ENCODE measurements at places on chromosomes 2 and 18.

DNA sequence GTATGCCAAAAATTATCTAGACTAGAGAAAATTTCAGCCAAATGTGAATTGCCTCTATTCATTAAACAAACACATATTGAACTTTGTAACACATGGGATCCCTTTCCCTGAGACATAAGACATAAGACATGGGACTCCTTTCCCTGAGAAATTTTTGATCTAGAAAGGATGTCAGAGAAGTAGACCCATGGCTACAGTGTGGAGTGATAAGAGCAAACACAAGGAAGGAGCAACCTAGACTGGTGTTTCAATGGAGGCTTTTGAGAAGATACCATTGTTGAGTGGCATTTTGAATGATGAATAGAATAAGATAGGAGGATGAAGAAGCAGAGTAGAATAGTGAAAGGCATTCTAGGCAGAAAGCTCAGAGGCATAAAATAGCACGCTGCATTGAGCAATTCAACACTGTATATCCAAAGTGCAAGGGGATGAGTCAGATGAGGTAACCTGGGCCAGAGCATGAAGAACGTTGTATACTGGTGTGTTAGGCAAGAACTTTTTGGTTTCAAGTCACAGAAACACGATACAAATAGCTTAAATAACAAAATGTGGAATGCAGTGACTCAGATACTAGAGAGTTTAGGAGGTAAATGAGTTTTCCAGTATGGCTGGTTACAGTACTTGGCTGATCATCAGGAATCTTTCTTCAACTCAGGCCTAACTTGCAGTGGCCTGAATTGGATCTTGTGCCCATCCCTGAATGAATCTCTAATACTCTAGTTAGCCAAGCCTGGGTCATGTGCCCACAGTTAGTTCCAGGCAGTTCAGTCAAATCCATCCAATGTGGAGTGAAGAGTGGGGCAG lies 129.8 kb upstream of the TANK start:
- DNase-seq: no peak

DNA sequence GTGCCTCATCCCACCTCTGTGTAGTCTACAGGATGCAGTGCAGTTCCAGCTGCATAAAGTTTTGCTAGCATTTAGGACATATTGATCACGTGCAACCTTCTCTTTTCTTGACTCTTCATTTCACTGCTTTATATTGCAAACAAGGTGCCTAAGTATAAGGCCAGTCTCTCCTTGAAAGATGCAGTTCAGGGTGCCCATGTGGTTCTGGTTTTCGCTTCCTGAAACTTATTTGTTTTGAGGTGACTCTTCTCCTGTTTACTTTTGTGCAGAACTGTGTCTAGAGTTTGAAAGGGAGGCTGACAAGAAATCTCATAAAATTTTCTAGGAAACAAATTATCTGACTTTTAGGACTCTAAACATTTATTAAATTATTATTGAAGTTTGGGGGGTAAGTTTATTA lies 189.9 kb downstream of the UBE2E3 start:
- no peak for DNase-seq

DNA sequence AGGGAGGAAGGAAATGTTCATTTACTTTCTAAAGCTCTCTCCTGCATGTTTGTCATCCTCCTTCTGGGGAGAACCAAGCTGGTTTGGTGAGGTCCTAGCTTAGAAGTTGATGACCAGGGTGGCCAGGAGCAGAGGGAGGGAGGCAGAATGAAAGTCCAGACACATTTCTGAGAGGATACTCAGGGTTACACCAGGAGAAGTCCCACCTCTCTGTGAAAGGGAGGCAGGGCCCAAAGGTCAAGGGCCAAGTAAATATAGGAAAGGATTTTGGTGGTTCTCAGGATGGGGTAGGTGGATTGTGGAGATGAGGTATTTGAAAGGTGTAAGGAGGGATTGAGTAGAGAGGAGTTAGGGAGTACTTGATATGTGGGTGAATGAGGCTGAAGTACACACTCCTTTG lies 58.0 kb upstream of the FBXO11 start:
- DNase-seq: no peak

GRCh38 chr18:34648269-34648985 lies 61.7 kb upstream of the DTNA start:
- no peak for DNase-seq

DNA sequence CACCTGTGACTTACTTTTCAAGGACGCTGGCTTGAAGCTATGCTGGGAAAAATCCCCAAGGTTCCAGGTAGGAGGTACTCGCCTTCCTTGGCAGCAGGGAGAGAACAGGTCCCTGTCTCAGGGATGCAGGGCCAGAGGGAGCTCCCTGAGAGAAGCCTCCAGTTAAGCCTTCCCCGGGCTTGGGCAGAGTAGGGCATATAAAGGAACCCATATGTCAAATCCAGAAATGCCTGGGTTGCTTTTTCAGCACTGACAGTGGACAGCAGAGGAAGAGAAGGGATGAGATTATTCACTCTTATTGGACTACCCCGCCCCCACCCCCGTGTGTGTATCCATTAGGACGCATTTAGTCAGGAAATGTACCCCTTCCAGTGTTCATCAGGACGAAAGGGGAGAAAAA lies 89.3 kb upstream of the TEX51 start:
- DNase-seq: no peak

DNA sequence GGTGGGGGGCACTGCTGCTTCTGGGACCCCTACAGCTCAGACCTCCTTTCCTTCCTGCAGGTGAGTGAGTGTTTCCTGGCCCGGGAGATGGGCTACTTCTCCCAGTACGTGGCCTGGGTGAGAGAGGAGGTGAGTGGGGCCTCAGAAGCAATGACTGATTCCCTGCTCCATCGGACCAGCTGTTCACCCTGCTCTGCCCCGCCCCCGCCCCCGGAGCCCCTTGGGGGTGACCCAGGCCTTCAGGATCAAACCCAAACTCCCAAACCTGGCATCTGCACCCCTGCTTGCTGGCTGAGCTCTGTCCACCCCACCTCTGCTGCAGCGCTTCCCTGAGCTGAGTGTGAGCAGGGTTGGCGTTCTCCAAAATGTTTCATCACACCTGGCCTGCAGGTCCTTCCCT lies 9.8 kb upstream of the KCNIP3 start:
- DNase-seq: no peak

- DNase-seq: no peak
Measured at GRCh38 chr2:144328938-144329337, 191.0 kb downstream of the ZEB2 start.

GRCh38 chr2:217027414-217027813 lies 167.6 kb upstream of the TNP1 start:
- DNase-seq: no peak

- no peak for DNase-seq
Measured at GRCh38 chr2:195694553-195694952, 37.5 kb downstream of the SLC39A10 start.

GRCh38 chr2:72111061-72111460 lies 36.6 kb downstream of the CYP26B1 start:
- DNase-seq: no peak

- DNase-seq: no peak
Measured at GRCh38 chr2:137929519-137929916, 34.8 kb upstream of the HNMT start.

DNA sequence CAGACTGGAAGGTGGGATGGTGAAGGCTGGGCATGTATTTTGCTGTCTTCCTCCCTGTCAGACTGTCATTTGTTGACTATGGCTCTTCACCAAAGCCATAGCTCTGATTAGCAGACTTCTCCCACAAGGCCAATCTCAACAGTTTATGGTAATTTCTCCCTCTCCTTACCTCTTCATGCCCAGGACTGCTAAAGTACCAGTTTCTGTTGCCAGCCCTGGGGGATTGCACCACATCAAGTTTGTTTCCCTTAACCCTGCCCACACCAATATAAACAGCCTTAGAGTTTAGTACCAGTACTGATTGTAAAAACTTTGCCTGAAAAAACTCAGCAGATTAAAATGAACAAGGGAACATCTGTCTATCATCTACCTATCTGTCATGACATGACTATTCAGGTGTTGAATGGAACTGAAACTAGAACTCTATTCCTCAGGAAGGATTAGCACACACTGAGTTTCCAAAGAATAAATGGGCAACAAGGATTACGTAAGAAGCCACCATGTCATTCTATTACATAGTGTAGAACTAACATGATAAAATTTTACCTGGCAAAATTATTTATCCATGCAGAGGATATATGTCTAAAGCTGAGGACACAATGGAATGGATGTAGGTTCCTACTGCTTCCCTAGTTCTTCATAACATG lies 13.7 kb downstream of the FEZ2 start:
- no peak for DNase-seq

DNA sequence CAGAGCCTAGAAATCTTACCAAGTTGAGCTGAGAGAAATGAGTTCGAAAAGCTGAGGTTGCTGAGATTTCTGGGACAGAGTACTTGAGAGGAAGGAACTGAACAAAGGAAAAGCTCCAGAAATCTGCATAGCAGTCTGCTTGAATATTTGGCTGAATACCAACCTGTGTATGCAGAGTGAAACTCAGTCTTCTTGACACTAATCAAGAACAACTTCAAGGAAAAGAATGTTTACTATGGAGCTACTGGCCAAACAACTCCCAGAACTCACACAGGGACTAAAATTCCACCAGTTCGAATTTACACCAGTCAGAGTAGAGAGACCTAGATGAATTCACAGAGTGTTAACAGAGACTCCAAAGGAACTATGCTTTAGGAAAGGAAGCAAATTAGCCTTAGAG lies 66.5 kb downstream of the USP37 start:
- DNase-seq: peak; percentile 7

- DNase-seq: peak; percentile 20
Measured at GRCh38 chr2:167964650-167965413, 282.6 kb downstream of the STK39 start.

- DNase-seq: no peak
Measured at GRCh38 chr2:206935991-206936842, 3.1 kb upstream of the CPO start.

DNA sequence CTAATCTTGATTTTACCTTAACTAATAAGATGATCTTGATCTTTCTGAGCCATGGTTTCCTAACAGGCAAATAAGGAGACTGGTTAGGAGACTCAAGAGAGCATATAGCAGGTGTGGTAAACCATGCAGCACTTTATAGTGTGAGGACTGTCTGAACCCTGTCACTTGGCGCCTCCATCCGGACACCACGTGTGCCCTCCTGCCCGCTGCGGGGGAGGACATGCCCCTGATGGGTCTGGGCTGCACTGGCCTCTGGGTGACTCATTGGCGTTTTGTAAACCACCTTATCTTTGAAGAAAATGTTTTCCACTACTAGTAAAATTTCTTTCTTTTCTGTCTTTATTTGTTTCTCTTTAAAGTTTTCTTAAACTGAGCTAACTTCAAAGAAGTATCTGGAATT lies 131.1 kb downstream of the FMNL2 start:
- DNase-seq: no peak

- DNase-seq: no peak
Measured at GRCh38 chr2:1488181-1488671, 75.0 kb downstream of the TPO start.

GRCh38 chr2:160207271-160207670 lies 7.2 kb upstream of the ITGB6 start:
- no peak for DNase-seq

Data from globus pallidus (tissue), 1 donor.